ENCODE measurements at places on chromosomes 6 and 20.

- DNase-seq: no peak
Observed at GRCh38 chr20:17875981-17876385, 92.6 kb downstream of the SNX5 start.

DNA sequence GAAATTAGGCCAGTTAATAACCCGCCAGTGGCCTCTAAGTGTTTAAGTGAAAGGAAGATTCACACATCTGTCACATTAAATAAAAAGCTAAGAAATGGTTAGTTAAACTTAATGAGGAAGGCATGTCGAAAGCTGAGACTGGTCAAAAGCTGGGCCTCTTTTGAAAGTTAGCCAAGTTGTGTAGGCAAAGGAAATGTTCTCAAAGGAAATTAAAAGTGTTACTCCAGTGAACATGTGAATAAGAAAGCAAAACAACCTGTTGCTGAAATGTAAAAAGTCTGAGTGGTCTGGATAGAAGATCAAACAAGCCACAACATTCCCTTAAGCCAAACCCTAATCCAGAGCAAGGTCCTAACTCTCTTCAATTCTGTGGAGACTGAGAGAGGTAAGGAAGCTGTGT, 10.9 kb upstream of the MTRF1L start:
- no peak for DNase-seq

- DNase-seq: no peak
Observed at GRCh38 chr20:47990507-47991150, 205.3 kb upstream of the SULF2 start.

DNA sequence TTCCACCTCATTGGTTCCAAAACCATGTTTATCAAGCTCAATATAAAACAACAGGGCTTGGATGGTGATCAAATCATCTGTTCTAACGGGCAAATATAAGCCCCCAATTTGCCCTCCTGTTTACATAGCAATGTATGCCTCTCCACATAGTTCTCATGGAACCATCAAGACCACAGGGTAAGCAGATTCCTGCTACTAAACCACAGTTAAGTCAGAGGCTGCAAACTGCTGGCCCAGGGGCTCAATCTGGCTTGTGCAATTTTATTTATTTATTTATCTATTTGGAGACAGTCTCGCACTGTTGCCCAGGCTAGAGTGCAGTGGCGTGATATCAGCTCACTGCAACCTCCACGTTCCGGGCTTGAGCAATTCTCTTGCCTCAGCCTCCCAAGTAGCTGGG, 18.9 kb upstream of the MTHFD1L start:
- no peak for DNase-seq

- DNase-seq: no peak
Observed at GRCh38 chr6:20158676-20159075, 53.6 kb downstream of the MBOAT1 start.

DNA sequence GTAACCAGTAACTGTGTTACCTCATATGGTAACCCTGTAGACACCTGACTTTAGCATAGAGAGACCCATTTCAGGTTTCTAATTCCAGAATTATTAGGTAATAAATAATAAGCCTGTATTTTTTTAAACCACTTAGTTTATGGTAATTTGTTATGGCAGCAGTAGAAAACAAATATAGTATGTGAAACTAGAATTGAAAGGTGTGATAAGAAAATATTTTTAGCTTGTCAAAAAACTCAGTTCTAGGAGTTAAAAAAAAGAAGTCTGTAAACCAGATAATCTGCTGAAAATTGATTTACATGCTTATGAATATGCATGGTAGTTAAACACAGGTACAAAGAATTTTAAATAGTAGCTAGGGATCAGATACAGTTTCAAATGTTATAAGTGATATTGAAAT, 695.0 kb upstream of the GJE1 start:
- no peak for DNase-seq

DNA sequence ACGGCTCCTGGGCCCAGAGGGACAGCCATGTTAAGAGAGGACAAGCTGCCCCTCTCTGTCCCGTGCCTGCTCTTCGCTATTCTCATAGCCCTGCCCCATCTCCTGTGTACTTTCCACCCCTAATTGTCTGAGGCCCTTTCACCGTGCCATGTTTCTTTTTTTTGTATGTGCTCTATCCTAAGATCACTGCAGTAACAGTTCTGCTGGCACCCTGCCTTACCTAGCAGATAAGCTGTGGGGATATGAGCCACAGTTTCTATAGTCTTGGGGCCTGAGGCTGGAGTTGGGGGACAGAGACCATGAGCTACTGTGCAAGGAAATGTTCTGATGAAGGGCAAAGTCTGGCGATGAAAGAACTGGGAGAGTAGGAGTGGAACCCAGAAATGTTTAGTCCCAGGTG, 269.5 kb upstream of the CITED2 start:
- no peak for DNase-seq

DNA sequence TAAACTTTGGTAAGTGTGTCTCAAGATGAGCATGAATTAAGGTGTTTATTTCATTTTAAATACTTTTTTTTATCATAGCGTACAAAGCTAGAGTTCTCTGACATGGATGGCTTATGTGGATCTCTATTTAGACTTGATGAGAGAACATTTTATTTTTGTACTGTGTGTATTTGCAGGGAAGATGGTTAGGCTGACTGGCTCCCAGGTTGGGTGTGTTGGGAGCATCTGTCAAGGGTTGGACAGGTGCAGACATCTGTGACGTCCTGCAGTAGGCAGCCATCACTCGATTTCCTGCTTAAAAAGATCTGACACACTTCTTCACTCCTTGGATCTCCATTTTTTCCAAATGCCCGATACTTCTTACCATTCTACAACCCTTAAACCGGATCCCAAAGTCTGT, 221.9 kb upstream of the QKI start:
- no peak for DNase-seq

DNA sequence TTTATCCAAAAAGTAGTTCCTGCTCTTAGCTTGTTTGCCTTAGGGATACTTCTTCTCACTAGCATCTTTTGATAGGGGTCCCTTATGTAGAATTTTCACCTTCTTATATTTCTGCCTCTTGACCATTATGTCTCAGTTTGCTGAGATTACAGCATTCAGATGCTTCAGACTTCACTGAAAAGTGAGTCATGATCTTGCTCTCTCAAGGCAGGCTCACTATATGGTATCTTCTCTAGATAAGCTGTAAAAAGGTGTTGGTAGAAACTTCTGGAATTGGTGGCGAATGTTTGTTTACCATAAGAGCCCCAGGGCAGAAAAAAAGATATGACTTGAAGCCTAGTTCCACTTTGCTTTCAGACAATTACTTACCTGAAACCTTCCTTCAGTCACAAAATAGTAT, 19.7 kb downstream of the GTPBP2 start:
- DNase-seq: no peak

GRCh38 chr6:1749041-1749440, 139.3 kb downstream of the FOXC1 start:
- DNase-seq: no peak

GRCh38 chr20:17522528-17522927, 8.7 kb downstream of the BFSP1 start:
- DNase-seq: no peak

GRCh38 chr6:52552278-52552643, 24.6 kb downstream of the TRAM2 start:
- no peak for DNase-seq

All from activated naive CD4-positive, alpha-beta T cell treated with anti-CD3 and anti-CD28 coated beads, Interleukin-2, amount 10 ng/mL, durations not matched to agents 7 days and 5 days (primary cell).